ENCODE measurements at places on chromosomes 12 and 14. TPM values are rescaled to one million over a fixed set of nuclear protein-coding genes. Genes with fewer than 3 reads are reported as not detected.

DNA sequence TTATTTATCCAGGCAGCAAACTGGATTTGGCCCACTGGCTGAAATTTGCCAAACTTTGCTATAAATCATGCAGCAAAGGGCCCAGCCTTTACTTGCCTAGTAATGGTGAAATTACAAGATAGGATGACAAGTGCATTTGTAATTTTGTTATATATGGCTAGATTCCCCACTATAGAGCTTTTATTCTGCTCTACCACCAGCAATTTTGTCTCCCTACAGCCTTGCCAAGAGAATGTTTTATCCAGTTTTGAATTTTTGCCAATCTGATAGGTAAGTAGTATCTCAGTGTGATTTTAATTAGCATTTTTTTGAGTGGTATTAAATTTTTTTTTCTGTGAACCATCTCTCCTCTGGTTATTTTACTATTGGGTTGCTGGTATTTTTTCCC is 161.6 kb downstream of the SLC41A2 start:
- DNase-seq, result no peak

DNA sequence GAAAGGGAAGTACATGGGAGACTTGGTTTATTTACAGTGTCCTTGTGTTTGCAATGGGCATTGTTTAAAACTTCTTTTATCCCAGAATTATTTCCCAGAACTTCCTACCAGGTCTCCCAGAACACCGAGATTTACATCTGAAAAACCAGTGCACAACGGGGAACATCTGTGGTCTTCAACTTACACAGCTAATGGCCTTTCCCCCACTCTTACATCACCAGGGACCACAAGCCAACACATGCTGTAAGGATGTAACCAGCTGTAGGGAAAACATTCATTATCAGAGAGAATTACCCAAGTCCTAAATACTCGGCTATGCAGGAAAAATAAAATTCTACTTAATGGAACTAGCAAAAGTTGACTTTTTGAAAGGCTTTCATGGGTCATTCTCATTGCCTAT is 267.6 kb downstream of the DUSP6 start:
- peak; percentile 60 for DNase-seq

DNA sequence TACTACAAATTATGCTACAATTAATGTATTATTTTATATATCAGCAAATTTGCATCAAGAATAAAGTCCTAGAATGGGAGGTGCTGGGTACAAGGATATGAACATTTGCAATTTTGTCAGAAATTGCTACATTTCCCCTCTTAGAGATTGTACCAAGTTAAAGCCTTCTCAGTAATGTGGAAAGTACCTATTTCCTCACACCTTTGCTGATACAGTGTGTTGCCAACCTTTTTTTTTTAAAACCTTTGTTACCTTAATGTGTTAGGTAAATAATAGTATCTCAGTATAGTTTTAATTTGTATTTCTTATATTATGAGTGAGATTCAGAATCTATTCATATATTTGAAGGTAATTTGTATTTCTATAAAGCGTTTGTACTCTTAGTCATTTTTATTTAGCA is 95.4 kb upstream of the HIF1A start:
- DNase-seq, result no peak

DNA sequence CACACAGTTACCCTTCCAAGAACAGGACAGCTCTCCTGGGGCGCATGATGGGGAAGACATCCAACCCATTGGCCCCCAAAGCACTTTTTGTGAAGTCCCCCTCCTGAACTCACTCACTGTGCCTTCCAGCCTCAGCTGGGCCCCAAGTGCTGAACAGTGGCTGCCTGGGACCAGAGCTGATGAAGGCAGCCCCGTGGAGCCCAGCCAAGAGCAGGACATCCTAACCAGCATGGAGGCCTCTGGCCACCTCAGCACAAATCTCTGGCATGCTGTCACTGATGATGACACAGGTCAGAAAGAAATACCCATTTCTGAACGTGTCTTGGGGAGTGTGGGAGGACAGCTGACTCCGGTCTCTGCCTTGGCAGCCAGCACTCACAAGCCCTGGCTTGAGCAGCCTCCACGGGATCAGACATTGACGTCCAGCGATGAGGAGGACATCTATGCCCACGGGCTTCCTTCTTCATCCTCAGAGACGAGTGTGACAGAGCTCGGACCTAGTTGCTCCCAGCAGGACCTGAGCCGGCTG is 72.0 kb downstream of the TECPR2 start:
- no peak for DNase-seq

GRCh38 chr12:88552610-88553079 is 27.6 kb downstream of the KITLG start:
- DNase-seq, result peak; percentile 60

DNA sequence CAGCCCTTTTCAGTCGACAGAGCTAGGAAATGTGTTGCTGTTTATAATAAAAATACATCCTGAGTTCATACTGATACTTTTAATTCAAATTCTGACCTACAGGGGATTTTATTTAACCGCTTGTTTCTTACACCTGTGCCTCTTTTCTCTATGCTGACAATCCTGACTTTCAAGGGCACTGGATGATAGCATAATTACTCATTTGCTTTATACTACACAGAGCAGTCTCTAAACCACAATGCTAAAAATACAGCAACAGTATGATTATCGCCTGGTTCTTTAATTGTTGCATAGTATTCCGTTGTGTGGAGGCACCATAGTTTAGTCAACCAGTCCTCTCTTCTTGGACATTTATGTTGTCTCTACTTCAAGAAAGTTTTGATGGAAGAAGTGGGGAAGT is 372.9 kb downstream of the DPF3 start:
- DNase-seq, result no peak

DNA sequence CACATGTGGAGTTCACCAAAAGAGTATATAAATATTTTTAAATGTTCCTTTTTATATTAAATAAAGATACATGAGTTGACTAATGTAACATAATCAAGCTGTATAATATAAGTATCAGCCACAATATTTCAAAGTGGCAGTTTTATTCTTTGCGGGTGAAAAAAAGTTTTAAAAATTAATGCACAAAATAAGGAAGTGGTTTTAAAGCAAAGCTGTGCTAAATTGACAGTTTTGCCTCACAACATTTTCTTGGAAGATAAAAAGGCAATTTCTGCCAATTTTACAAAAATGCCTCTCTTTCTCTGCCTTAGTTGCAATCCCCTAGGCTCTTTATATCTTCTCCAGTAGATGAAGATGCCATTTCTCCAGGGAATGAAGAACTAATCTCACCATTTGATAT is 719.1 kb downstream of the C12orf50 start:
- DNase-seq, result peak; percentile 58

DNA sequence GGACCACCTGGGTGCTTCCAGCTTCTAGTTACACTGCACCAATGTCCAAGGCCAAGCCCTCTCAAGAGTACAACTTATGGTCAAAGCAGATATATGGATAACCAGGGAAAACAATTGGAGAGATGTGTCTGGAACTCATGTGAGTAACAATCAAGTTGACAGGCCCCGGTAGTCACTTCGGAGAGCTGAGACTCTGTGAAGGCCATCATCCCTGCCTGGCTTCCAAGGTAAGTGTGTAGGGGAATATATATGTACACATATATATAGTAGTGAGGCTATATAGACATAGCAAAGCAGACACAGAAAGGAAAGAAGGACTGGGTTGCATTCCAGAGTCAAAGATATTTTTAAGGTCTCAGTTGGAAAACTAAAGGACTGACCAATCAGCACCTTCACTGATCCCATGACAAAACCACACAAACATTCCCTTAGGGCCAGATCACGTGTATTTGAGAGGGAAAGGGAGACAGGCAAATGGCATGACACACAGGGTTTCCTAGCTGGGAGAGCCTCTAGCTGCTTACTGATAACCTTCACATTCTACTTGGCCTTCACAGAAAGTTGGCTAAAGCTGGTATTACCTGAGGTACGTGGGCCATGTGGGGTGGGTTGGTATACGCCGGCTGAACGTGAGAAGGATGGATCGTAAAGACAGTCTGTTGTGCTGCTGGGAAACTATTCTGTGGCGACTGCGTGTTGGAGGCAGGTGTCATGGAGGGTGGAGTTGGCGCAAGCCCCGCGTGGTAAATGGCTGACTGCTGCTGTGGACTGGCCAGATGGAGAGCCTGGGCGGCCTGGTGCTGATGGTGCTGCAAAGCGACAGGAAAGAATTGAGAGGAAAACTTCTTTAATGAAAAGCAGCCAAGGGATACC is 50.0 kb downstream of the SH2B3 start:
- no peak for DNase-seq

- peak; percentile 41 for DNase-seq
Measured at GRCh38 chr14:35814371-35815005, 5.4 kb upstream of the RALGAPA1 start.

DNA sequence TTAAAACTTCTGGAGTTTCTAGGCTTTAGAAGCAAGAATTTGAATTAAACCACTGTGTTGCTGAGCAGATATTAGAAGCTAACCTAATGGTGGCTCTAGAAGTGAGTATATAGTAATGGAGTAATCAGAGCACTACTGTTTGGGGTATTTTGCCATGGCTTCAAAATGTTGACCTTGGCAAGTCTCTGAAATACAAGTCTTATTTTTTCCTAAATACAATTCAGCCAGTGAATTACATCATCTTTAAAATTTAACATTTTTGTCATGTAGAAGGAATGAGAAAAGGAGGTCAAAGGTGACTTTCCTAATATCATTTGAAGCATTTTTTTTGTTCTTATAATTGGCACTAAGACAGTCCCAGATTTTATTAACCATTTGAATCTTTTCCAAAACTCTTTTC is 25.2 kb downstream of the PMCH start:
- DNase-seq, result no peak

DNA sequence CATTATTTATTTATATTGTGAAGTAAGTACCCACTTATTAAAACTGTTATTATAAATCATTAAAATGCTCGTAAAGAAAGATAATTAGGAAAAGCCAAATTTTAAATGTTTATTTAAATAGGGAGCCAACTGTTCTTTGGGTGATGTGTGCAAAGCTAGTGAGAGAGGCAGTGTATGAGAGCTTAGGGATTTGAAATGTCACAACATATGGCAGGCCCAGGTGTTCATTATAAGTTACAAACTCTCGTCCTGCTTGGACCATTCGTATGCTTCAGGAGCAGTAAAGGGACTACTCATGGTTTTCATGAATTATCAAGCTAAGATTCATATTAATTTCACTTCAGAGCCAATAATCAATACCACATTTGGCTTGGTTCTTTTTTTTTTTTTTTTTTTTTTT is 154.5 kb downstream of the TGFB3 start:
- no peak for DNase-seq

DNA sequence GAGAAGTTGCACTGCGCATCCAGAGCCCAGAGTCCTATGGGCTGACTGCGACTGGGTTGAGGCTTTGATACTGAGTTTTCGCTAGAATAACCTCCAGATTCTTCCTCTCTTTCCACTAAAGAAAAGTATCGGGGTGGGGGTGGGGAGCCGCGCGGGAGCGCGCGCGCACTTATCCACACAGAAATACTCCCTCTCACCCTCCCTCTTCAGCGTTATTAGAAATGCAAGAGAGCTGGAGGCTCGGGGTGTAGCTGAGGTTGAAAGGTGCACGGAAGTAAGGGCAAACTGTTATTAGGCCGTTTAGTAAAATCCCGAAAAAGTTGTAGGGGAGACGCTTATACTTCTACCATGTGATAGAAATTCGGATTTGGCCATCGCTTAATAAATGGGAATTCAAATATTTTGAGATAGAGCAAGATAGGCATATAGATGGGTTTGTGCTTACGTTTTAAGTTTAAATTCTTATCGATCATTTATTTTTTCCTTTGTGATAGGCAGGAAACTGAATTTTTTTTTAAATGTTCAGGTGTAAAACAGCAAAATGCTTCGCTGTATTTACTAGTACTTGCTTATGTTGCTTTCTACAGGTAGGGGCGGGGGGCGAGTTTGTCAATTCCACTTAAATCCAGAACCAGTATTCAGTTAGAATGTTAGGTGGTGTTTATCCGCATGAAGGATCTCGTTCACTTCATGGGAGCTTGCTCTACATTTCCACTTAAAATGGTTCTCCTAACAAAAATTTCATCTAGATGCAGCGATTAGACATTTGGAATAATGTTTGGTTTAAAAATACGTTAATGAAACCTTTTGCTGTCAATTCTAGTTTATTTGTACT is 1.1 kb downstream of the ARHGAP5 start:
- peak; percentile 65 for DNase-seq

DNA sequence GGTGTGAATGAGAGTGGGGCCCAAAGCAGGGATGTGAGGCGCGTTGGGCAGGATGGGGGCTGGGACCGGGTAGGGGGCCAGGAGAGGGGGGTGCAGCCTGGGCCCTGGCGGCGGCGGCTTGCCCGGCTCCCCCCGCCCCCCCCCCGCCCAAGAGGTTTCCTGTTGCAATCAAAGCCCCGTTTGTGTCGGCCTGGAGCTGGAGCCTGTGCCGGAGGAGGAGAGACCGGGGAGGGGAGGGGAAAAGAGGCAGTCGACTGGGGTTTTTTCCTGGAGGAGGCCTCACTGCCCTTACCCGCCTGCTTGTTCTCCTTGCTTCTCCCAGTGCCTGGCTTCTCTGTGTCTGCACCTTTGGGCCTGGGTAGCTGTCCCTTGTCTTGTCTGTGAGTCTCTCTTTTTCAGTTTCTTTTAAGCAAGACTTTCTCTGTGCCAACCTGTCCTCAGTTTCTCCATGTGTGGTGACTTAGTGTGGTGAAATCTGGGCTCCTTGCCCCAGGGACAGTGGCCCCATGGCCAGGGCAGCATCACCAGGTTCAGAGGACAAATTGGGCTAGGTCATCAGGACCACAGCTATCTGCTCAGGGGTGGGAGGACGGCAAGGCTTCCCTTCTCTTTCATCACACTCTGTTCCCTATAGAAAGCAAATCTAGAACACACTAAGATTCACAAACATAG is 8.5 kb downstream of the RARG start:
- DNase-seq, result peak; percentile 89

DNA sequence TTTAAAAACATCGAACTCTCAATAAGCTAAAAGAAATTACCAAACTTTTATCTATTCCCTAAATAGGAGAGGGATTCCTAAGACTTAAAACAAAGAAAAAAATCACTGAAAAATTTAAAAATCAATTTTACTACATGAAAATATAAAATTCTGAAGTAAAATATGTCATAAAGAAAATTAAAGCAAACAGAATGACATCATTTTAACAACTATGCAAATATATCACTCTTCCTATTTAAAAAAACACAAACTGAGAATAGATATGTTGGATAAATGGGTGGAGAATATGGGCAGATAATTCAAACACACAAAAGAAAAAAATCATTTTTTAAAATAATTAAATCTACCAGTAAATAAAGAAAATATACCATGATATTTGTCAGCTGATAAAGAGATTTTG is 510.0 kb downstream of the BCL11B start:
- DNase-seq, result no peak

Gene SLC6A15
- 0.34 TPM for total RNA-seq

Gene PIANP
- total RNA-seq, result 0.25 TPM

Gene KRT82
- not detected for total RNA-seq

Gene EML5
- total RNA-seq, result 10.2 TPM
